ENCODE measurements at places on chromosomes 6 and 20.

DNA sequence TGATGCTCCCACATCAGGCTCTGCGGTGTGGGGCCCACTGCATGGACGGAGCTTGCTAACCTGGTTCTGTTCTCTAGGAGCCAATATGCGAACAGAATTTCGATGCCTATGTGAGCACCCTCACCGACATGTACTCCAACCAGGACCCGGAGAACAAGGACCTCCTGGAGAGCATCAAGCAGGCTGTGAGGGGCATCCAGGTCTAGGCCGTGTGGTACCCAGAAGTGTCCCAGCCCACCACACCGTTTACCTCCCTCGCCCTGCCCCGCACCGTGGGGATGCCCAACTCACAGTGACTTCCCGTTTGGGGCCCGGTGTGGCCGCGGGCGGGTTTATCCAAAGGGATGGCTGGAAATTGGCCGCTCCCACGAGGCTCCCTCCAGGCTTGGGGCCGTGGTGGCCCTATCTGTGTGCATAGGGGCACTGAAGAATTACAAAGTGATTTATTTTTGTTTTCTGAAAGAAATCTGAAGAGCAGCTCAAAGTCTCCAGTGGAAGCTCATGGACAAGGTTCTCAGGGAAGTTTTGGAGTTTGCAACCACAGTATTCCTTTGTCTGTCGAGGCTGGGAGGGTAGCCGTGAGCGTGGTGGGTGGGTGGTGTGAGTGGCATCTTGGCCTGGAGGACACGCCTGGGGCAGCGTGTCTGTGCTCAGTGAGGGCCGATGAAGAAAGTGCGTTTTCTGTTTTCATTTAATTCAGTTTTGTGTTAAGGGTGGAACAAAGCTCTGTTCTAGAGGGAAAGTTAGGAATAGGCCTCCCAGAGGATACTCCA is 15.1 kb upstream of the PCMTD2 start:
- no peak for DNase-seq

GRCh38 chr6:164502833-164503232 is 806.6 kb downstream of the C6orf118 start:
- DNase-seq: no peak

- DNase-seq: no peak
These were observed 200.0 kb downstream of the MANEA start for GRCh38 chr6:95777338-95777737.

DNA sequence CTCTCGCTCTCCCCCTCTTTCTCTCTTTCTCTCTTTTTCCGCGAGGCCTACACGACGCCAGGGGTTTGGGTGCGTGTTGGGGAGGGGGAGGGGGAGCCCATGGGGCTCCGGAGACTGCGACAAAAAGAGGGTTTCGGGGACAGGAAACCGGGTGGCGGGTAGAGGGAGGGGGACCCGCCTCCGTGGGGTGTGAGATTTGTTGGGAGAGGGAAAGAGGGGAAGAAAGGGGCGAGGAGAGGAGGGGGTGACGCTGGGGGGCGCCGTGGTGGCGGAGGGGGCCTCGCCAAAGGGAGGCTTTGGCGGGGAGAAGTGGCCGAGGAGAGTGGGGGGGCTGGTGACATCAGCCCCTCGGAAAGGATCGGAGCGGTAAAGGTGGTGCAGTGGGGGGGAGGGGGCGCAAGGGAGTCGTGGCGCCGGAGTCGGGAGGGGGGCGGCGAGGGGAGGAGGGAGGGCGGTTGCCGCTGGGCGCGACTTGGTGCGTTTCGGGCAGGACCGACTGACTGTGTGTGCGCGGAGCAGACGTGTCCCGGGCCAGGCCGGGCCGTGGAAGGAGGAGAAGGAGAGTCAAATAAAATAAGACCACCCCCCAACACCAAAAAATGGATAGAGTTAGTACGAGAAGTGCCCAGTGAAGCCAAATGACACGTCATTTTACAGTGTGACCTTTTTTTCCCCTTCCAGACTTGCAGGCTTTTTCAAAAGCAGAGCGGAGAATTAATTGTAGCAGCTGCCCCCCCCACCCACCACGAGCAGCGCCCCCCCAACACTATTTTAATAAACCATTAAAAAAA is 39.8 kb downstream of the GNAS start:
- peak; percentile 65 for DNase-seq

All from Caki2 (cell line).